Muscle of leg (tissue), 16 donors: ENCODE measurements at places on chromosomes 4 and X.

GRCh38 chrX:9597361-9598035 is 132.6 kb downstream of the TBL1X start:
- peak; percentile 15 for DNase-seq

- DNase-seq = no peak
These were observed 142.0 kb upstream of the NUDT6 start for GRCh38 chr4:123064390-123064789.

GRCh38 chr4:107011312-107011711 is 24.8 kb downstream of the DKK2 start:
- DNase-seq = no peak

GRCh38 chr4:156476359-156476758 is 495.2 kb downstream of the PDGFC start:
- DNase-seq = no peak

- no peak for DNase-seq
These were observed 4.8 kb downstream of the LETM1 start for GRCh38 chr4:1851160-1851559.

DNA sequence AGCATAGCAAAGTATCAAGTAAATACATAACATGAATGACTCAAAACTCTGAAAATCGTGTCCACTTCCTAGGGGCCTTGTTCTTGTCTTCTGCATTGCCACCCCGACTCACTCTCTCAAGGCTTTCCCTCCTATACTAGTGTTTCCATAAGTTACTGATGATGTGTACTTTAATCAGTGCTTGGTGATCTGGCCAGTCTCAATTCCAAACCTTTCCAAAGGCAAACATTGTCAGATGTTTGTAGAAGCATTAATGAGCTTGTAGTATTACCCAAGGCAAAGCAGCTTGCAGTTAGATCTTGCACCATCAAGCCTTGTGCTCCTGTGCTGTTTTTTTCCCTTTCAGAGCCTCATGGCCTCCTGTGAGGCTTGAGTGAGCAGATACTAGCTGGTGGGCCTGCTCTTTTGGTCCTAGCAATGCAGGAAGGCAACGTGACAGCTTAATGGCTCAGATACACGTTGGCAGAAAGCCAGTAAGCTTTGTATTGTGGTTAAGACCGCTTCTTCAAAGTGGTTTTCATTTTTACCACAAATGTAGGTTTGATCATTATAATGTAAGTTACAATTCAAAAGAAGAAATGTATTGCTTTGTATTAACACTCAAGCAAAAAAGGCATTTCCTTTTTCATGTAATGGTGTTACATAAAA is 51.8 kb downstream of the RBPJ start:
- peak; percentile 64 for DNase-seq

DNA sequence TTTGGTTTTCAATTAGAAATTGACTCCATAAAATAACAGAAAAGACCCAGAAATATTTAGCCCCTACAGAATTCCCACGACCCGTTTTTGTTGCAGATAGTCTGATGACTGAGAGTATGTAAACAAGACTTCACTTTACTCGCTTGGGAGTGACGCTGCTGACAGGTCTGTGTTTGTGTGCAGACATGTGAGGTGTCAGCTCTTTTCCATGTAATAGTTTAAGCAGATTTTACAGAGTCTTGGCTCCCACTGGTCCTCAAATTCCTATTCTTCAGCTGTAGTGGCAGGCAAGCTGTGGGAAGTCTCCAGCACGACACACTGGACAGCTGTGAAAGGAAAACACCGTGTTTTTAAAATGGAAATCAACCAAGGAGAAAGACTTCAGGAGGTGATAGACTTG is 455.7 kb downstream of the GABRG1 start:
- peak; percentile 26 for DNase-seq

GRCh38 chr4:142265536-142265935 is 580.6 kb downstream of the INPP4B start:
- DNase-seq = peak; percentile 25

DNA sequence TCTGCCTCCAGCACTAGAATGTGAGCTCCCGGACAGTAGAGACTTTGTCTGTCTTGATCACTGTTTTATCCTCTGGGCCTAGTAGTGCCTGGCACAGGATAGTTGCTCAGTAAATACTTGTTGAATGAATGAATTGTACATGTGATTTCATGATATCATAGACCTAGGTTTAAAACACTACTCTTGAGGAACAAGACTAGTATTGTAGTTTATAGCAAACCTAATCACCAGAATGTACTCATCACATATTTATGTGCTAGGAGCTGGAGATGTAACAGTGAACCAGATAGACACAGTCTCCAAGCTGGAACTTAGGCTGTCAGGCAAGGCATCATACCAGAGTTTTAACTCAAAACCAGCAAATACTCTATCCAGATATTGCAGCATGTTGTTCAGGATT is 23.5 kb downstream of the GAB3 start:
- no peak for DNase-seq

GRCh38 chr4:104811727-104812126 is 317.0 kb upstream of the CXXC4 start:
- DNase-seq = no peak

GRCh38 chrX:146208821-146209220 is 391.2 kb downstream of the SLITRK2 start:
- no peak for DNase-seq

- DNase-seq = no peak
These were observed 81.8 kb downstream of the MID1IP1 start for GRCh38 chrX:38882894-38883626.

GRCh38 chr4:11420327-11420726 is 8.4 kb downstream of the HS3ST1 start:
- DNase-seq = no peak
